ENCODE measurements at places on chromosomes 2 and 18. TPM values are rescaled to one million over a fixed set of nuclear protein-coding genes. Genes with fewer than 3 reads are reported as not detected.

IL36G gene
- not detected for total RNA-seq

MC2R gene
- not detected for total RNA-seq

SCN9A gene
- 5.7 TPM for total RNA-seq

EFR3B gene
- total RNA-seq: 2.0 TPM

CAPN13 gene
- total RNA-seq: not detected

MRPS5 gene
- 43.4 TPM for total RNA-seq

NEU2 gene
- total RNA-seq: not detected

PRKCE gene
- total RNA-seq: 34.1 TPM

KRCC1 gene
- total RNA-seq: 18.7 TPM

TRIM43 gene
- not detected for total RNA-seq

MAP3K19 gene
- total RNA-seq: not detected

TSPYL6 gene
- total RNA-seq: not detected

CYBRD1 gene
- total RNA-seq: 172 TPM

PROC gene
- not detected for total RNA-seq

DNA sequence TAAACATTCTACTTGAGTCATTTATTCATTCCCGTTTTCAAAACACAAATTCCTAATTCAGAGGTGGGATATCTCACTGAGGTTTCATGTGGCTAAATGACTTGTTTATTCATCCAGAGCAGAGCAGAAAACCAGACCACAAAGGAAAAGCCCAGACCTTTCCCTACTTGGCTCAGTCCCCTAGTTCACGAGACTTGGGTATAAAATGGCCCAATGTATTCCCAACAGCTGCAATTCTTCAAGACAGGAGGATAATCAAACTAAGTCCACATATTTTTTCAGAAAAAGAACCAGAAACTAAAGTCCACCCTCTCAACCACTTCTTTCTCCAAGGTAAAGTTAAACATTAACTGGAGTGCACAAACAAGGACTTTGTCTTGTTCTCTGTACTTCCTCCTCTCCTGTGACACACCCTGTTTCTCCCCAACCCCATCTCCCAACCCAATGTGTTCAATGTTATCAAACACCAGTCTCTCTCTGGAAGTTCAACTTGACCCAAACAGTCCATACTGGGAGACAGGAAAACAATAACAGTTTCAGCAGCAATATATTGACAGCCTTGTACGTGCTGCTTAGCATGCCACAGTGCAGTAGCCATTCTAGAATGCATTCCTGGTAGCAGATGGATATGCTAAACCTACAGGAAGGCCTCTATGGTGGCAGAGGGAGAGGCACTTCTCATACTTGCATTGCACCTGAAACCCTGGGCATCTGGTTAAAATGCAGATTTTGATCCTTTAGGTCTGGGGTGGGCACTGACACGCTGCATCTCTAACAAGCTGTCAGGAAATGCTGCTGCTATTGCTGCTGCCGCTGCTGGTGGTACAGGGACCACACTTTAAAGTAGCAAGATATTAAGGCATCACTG lies 110.7 kb downstream of the INO80D start:
- no peak for DNase-seq

DNA sequence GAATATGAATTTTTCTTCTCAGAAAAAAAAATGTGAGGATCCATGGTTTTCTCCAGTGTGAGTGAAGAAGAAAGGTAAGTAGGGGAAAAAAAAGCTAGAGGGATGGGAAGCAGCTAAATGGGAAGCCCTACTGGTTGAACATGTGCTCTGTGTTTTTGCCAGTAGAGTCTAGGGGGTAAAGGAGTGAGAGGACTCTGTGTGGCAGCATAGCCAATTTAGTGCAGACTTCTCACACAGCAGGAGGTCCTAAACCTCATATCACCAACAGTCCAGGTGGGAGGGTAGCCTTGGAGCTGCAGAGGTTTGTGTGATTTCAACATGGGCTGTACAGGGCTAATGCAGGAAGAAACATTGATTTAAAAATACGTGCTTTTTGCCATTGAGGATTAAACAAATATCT lies 334.5 kb upstream of the SPHKAP start:
- no peak for DNase-seq

DNA sequence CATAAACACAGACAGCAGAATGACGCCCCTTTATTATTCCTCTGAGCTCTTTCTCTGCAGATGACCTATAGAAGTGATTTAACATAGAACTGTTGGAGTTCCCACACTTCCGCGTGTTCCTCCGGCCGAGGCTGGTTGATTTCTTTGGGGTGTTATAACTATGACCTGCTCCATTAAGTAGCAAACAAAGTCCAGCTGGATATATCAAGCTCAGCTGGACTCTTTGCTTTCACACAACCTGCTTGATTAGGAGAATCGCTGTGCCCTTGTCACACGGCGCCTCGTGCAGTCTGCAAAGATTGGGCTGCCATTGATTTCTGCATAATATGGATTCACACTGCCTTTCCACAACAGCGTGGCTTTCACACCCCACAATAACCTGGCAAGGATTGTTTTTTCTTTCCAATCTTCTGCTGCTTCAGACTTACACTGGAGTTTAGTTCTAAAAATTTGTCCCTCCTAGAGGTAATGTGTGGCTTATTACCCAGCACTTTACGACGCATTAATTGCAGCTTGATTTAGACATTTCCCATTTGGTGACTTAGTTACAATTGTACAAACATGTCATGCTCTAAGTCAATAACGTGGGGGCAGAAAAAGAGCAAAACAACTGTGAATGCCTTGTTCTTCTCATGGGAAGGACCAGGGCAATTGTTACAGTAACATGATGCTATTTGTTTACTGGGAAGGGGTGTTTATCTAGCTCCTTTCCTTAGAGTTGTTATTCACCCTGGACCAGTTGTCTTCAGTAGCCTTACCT lies 485.7 kb downstream of the TXNL1 start:
- no peak for DNase-seq

DNA sequence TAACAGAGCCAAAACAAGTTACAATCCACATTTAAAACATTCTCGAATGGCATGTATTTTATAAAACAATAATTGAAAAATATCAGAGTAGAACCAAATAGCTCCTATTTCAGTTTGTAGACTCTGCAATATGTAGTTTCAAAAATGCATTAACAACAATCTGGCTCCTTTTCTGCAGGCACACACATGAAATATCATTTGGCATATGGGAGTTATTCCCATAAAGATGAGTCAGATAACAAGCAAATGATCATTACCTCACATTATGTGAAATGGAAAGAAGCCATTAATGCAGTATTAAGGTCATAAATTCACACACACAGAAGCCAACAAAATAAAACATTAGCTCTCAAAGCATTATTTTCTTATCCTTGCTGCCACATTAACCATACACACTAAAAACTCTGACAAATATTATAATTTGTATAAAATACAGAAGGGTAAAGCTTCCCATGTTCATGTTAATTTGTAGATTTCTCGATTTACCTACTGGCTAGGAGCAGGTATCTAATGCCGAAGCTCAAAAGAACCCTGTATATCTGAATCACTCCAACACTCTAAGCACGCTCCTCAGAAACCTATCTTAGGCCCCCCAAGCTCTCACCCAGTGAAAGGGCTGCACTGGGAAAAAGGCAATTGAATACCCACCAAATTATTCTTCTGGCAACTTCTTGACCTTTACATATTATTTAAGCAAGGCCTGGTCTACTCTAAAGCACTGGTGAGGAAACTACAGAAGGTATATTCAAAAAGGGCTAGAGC lies 13.8 kb downstream of the NBAS start:
- DNase-seq: no peak

DNA sequence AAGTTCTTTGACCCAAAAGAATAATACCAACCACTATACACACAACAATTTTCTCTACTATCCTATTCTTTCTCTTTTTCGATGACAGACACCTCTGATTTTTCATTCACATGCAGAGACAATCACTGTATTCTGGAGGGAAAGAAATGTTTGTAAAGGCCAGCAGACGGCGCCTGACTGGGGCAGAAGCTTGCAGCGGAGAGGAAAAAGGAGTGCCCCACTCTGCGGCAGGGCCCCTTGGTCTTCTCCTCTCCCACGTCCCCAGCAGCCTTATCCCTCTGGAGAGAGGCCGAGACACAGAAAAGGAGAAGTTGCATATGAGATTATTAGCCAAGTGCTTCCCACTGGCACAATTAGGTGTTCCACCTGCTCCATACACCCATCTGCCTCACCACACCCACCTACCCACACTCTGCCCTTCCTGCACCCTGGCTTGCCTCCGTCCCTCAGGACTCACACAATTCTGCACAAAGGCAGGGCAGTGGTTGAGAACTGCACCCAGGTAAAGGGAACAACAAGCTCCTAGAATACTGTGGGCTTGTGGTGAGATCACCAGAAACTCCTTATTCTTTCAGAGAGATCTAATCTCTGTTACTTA lies 687.3 kb downstream of the NRXN1 start:
- no peak for DNase-seq

DNA sequence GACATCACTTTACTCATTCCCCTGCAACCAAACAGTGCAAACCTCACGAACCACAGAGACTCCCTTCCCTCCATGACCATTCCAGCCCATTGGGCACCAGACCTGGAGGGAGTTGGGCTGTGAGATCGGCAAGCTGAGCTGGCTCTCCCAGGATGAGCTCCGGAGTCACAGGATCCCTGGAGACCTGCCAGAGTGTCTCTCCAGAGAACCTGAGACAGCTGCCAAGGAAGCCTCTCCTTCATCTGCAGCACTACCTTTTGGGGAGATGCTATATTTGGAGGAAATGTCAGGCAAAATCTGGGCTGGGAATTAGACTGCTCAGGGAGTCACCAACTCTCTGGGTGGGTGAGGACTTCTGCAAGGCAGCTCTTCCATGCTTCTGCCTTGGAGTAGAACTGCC lies 417.4 kb downstream of the TNS1 start:
- DNase-seq: no peak

DNA sequence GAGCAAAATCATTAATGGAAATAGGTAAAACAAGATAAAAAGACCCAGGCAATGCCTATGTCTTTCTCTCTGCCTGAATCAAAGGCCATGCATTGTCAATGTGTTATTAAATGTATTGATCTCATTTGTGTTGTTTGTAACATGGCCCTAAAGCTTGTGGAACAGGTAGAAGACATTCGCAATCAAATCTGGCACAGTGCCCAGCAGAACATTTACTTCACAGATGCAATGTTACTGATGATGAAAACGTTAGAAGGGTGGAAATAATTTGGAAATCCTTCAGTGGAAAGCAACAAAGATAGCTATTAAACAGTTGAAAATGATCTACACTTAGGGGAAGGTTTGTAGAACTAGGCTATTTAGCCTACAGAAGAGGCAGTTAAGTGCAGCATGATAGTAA lies 368.2 kb downstream of the EPHA4 start:
- no peak for DNase-seq

- DNase-seq: peak; percentile 6
Measured at GRCh38 chr2:20423359-20423758, 23.5 kb upstream of the RHOB start.

- DNase-seq: no peak
Measured at GRCh38 chr2:151974988-151975387, 123.9 kb downstream of the CACNB4 start.

- DNase-seq: no peak
Measured at GRCh38 chr18:71827301-71827700, 716.8 kb downstream of the CBLN2 start.

GRCh38 chr2:177279847-177280246 lies 15.3 kb upstream of the NFE2L2 start:
- DNase-seq: no peak

GRCh38 chr2:27549303-27549702 lies 33.5 kb upstream of the ZNF512 start:
- DNase-seq: no peak

DNA sequence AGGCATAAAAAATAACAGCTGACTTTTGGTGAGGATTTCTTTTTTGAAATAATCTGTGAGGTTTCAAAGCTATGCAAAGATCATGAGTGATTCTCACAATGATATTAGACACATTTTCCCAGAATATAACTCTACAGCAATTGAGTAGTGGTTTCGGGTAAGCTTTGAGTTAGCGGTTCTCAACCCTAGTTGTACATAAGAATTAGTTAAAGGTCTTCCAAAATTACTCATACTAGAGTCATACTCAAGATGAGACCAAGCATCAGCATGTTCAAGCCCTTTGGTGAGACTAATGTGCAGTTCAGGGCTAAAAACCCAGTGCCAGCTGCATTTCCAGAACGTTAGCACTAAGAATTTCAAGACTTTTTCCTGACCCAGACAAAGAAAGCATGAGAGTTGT lies 31.1 kb downstream of the DSG4 start:
- DNase-seq: no peak

GRCh38 chr2:130848526-130849210 lies 12.0 kb downstream of the ARHGEF4 start:
- DNase-seq: no peak

- DNase-seq: peak; percentile 81
Measured at GRCh38 chr18:8771930-8772329, 66.6 kb downstream of the MTCL1 start.

- no peak for DNase-seq
Measured at GRCh38 chr18:63676526-63677323, 15.0 kb upstream of the SERPINB3 start.

- DNase-seq: no peak
Measured at GRCh38 chr2:214489702-214490101, 78.8 kb downstream of the VWC2L start.

DNA sequence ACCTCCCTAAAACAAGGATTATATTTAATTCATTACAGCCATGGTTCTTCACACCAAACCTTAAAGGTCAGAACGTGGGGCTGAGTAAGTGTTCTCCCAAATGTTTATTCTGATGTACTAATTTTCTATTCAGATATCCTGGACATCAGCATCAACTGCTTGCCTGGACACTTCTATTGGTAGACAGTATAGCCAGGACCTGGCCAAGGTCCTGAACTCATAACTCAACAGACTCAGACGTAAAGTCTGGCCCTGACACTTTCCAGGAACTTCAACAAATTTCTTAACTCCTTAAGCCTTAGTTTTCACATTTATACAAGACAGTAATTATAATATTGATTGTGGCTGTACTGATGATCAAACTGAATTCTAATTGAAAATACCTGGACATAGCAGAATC lies 89.1 kb downstream of the AKAIN1 start:
- no peak for DNase-seq

- DNase-seq: no peak
Measured at GRCh38 chr18:48184118-48184517, 225.1 kb downstream of the ZBTB7C start.

GRCh38 chr2:212815453-212815852 lies 276.9 kb upstream of the ERBB4 start:
- no peak for DNase-seq

- no peak for DNase-seq
Measured at GRCh38 chr2:30484995-30485394, 37.9 kb downstream of the LCLAT1 start.

- no peak for DNase-seq
Measured at GRCh38 chr2:191360918-191361317, 115.7 kb downstream of the MYO1B start.

GRCh38 chr18:34397286-34397896 lies 172.7 kb upstream of the NOL4 start:
- no peak for DNase-seq

GRCh38 chr2:162226836-162227235 lies 16.4 kb downstream of the FAP start:
- DNase-seq: no peak

- peak; percentile 62 for DNase-seq
Measured at GRCh38 chr2:97714950-97715652, 1.7 kb downstream of the ZAP70 start.
